Endothelial cell of umbilical vein (primary cell): ENCODE measurements at places on chromosomes 5 and 9. TPM values are rescaled to one million over a fixed set of nuclear protein-coding genes. Genes with fewer than 3 reads are reported as not detected.
A peak's percentile ranks its signal among the peaks of the same experiment; 100 is the strongest.

GRCh38 chr5:99955962-99956361, 579.2 kb upstream of the FAM174A start:
- no peak overlapping the region for H3K4me3 ChIP-seq
- H3K27ac ChIP-seq = no peak overlapping the region
- no peaks in the 10 kb centered on the region for H3K4me1 ChIP-seq
- H3K36me3 ChIP-seq = no peaks in the 10 kb centered on the region
- no peak for DNase-seq
- no peaks in the 10 kb centered on the region for H3K27me3 ChIP-seq

DNA sequence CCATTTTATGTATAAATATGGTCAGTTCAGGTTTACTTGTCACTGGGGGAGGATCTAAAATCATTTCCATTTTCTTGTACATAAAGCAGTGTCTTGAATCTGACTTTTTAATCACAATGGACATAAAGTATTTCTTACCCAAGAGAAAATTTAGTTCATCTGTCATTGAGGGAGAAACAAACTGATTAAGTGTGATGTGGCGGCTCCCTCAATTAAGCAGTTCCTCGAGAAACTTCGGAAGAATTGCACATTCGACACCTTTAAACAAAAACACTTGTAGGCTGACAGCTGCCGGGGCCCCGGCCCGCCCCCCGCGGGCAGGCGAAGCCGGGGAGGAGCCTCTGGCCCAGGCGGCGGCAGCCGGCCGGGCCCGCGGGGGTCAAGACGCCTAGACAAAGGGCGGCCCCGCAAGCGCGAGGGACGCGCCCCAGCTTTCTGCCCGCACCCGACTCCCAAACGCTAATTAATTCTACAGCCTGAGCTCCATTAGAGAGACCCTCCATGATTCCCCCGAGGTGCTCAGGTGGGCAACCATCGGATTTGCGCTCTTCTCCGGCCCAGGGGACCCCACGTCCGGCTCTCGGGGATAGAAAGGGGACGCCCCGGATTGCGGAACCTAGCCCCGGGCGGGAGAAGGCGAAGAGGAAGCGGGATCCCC, 750 bp downstream of the TRIM36 start:
- H3K36me3 ChIP-seq = no peaks in the 10 kb centered on the region
- DNase-seq = peak; percentile 7
- peaks cover 11% of the 10 kb centered on the region for H3K4me1 ChIP-seq

GRCh38 chr5:178368274-178368673, 135.7 kb upstream of the PHYKPL start:
- H3K4me3 ChIP-seq = no peak overlapping the region
- H3K27me3 ChIP-seq = no peaks in the 10 kb centered on the region
- no peak for DNase-seq
- no peaks in the 10 kb centered on the region for H3K4me1 ChIP-seq

- no peak overlapping the region for H3K4me3 ChIP-seq
- peaks cover 34% of the 10 kb centered on the region for H3K4me1 ChIP-seq
- H3K36me3 ChIP-seq = no peaks in the 10 kb centered on the region
- no peak overlapping the region for H3K27ac ChIP-seq
- H3K27me3 ChIP-seq = no peaks in the 10 kb centered on the region
Measured at GRCh38 chr9:31608416-31608815, 776.0 kb upstream of the ACO1 start.

DNA sequence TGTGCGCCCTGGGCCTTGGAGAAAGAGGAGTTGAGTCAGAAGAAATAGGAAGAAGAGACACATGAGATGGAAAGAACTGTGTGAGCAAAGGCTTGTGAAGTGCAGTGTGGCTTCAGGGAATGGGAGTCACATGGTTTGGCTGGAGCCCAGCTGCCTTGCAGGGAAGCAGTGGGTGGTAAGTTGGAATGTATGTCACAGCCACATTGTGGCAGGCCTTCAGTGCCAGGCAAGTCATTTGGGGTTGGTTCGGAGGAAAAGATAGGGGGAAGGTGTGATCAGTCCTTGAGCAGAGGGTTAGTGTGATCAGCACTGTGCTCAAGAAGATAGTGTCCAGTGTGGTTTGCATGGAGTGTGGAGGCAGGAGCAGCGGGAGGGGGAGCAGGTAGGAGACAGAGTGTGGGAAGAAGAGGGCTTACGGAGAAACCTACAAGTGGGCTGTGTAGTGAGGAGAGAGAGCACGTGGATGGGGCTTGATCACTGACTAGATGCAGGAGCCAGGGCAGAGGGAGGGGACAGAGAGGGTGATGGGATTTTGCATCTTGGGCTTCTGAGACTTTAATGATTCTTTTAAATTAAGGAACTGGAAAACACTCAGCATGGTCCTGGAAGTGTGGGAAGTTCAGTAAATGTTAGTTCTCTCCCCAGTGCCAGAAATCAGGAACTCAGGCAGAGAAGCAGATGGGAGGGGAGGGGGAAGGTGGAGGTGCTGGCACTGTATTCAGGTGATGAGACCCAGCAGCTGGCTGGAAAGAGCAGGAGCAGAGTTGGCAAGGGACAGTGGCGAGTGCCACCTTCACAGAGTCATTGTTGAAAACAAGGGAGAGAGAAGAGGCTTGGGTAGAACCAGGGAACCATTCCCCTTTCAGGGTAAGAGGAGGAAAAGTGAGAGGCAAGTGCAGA, 46.6 kb downstream of the ARHGAP26 start:
- no peaks in the 10 kb centered on the region for H3K27me3 ChIP-seq
- peak; percentile 46 for DNase-seq
- H3K36me3 ChIP-seq = no peaks in the 10 kb centered on the region
- H3K4me3 ChIP-seq = no peak overlapping the region
- no peak overlapping the region for H3K27ac ChIP-seq

DNA sequence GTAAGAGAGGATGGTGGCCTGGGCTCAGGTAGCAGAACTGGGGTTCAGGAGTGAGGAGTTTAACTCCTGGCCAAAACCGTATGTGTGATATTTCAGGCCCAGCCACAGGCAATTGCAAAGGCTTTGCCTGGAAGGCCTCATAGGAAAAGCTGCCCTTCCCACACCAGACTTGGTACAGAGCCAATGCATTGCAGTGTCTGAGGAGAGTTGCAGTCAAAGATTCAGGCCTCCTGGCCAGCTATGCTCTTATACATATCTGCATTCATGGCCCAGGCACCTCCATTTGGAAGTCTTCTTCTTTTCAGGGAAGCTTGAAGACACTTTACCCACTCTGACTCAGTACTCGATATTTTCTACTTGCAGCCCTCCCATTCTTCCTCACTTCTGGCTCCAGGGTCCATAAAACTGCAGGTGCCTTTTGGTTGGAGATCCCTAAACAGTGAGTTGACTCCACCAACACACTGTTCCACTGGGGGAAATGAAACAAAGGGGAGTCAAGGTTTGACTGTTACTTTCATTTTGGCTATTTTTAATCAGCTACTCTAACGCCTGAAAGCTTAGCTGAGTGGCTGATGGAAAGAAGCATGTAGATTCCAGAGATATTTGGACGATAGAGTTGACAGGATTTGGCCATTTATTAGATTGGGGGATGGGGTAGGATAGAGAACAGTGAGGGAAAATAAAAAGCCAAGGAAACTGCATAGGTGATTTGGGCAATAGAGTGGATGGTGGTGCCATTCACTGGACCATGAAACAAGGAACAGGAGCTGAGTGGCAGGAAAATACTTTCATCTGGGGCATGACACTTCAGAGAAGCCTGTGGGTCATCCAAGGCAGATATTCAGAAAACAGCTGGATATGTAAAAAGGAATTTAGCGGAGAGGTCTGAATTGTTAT, 30.6 kb upstream of the IL33 start:
- H3K4me3 ChIP-seq = no peak overlapping the region
- DNase-seq = peak; percentile 63
- H3K27me3 ChIP-seq = no peaks in the 10 kb centered on the region
- no peak overlapping the region for H3K27ac ChIP-seq
- peaks cover 15% of the 10 kb centered on the region for H3K4me1 ChIP-seq

DNA sequence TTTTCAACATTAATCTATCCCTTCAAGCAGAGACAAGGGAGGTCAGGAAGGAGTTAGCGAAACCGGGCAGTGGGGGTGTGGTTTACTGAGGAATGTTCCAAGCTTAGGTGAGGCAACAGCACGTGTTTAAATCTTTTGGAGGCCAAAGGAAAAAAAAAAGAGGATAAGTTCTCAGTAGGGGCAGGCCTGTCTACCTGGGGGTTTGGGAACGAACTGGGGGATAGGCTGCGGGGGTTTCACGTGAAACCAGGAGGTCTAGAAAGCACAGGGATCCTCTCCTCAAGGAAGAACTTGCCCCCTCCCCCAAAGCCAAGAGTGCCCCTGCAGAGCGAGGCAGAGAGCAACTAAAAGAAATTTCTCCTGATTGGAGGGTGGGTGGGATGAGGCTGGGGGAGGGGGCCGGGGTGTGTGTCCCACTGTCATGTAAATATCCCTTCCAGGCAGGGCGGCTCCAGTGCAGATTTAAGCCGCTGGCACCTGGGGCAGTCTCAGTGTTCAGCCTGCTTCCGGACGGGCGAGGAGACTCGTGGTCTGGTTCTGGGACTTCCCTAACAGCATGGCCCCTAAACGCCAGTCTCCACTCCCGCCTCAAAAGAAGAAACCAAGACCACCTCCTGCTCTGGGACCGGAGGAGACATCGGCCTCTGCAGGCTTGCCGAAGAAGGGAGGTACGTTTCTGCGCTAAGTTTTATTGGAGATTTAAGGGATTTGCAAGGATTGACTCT, 5.5 kb upstream of the SET start:
- no peaks in the 10 kb centered on the region for H3K27me3 ChIP-seq
- H3K4me3 ChIP-seq = peak overlapping the region; percentile 90
- H3K27ac ChIP-seq = peak overlapping the region; percentile 65
- peak; percentile 16 for DNase-seq

GRCh38 chr5:167765352-167765751, 526.1 kb upstream of the WWC1 start:
- no peaks in the 10 kb centered on the region for H3K27me3 ChIP-seq
- no peak overlapping the region for H3K4me3 ChIP-seq
- H3K36me3 ChIP-seq = no peaks in the 10 kb centered on the region
- no peak for DNase-seq
- no peaks in the 10 kb centered on the region for H3K4me1 ChIP-seq

GRCh38 chr9:108049026-108049607, 559.5 kb upstream of the KLF4 start:
- H3K36me3 ChIP-seq = no peaks in the 10 kb centered on the region
- peak overlapping the region; percentile 38 for H3K27ac ChIP-seq
- H3K27me3 ChIP-seq = no peaks in the 10 kb centered on the region
- DNase-seq = peak; percentile 73
- no peak overlapping the region for H3K4me3 ChIP-seq

GRCh38 chr5:107213025-107213424, 457.7 kb downstream of the EFNA5 start:
- no peak overlapping the region for H3K4me3 ChIP-seq
- no peak overlapping the region for H3K27ac ChIP-seq
- DNase-seq = no peak
- no peaks in the 10 kb centered on the region for H3K36me3 ChIP-seq
- no peaks in the 10 kb centered on the region for H3K27me3 ChIP-seq

DNA sequence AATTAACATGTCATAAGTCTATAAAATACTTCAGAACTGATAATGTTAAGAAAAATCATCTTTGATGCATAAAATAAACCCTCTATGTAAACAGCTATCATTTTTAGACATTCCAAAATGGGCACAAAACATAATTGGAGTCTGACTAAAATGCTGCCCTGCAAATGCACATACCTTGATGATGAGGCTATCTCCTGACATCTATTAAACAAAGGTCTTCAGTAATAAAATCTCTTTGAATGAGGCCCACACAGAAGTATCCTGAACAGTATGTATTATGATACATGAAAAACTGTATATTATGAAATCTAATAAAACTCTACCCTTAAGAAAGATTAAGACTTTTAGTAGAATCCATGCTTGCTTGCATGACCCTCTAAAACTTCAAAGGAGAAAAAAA, 66.1 kb downstream of the FBXL17 start:
- no peak overlapping the region for H3K4me3 ChIP-seq
- no peak for DNase-seq
- H3K36me3 ChIP-seq = no peaks in the 10 kb centered on the region
- H3K27ac ChIP-seq = no peak overlapping the region

DNA sequence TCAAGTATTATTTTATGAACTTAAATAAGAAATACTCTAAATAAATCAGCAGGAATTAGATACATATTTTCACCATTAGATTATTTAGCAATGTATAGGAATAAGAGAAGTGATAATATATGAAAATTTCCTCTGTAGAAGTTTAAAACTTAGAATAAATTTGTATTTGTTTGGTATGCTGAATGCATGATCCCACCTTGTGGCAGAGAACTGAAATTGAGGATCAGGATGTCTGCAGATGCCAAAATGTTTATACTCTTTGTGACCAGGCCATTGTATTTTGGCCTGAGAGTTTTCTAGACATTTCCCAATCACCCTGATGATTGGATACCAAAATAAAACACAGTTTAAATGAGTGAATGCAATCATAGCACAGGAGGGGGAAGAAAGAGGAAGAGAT, 6.3 kb downstream of the TYRP1 start:
- no peaks in the 10 kb centered on the region for H3K36me3 ChIP-seq
- peak; percentile 36 for DNase-seq
- H3K27ac ChIP-seq = no peak overlapping the region
- no peaks in the 10 kb centered on the region for H3K4me1 ChIP-seq

DNA sequence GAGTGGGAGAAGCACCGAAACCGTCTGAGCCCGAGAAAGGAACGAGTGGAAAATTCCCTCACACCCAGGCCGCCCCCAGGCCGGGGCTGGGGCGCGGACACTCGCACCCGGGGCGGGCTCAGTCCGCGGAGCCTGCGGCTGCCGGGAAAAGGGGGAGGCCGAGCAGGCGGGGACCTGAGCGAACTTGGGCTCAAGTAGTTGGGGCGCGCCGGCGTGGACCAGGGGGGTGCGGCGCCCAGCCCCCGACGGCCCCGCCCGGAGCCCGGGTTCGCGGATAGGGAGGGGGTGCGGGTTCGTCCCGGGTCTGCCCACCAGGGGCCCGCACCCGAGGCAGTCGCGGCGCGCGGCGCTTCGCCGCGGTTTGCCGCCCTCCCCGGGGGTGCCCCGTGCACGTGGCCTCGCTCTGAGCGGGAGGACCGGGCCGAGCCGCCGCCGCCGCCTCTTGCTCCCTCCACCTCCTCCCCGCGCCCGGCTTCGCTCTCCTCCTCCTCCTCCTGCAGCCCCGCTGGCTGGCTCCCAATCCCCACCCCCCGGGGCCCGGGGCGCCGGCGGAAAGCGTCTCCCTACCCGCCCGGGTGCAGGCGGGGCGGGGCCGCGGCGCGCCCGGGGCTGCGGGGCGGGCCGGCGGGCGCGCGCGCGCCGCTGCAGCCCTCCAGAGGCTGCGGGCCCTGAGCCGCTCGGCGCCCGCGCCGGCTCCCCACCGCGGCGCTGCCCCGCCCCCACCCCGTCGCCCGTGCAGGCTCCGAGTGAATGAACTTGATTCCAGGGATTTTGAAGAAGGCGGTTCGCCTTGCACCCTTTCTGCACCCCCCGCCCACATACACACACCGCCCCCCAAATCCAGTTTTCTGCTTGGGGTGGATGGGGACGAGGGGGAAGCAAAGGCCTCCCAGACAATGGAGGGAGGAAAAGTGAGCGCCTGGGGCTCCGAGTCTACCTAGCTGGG, 1.3 kb upstream of the NFIB start:
- no peaks in the 10 kb centered on the region for H3K27me3 ChIP-seq
- H3K36me3 ChIP-seq = no peaks in the 10 kb centered on the region
- peak overlapping the region; percentile 96 for H3K27ac ChIP-seq
- peaks cover 55% of the 10 kb centered on the region for H3K4me1 ChIP-seq
- peak; percentile 67 for DNase-seq

Gene NRARP
- total RNA-seq = 50.0 and 61.0 TPM in 2 replicates

Gene OBP2B
- not detected in 2 replicates for total RNA-seq

Gene WDR55
- total RNA-seq = 24.0 and 25.3 TPM in 2 replicates

Gene FYB1
- total RNA-seq = 0.44 TPM in 1 of 2 replicates, not detected in the other

Gene PCDHGA4
- 3.0 TPM in 2 replicates for total RNA-seq

Gene TMEM171
- total RNA-seq = 5.0 and 5.6 TPM in 2 replicates

Gene PRR7
- 5.7 and 6.5 TPM in 2 replicates for total RNA-seq

Gene LHX6
- 9.4 and 18.4 TPM in 2 replicates for total RNA-seq

Gene POLR1E
- total RNA-seq = 17.2 and 21.2 TPM in 2 replicates

Gene MEGF10
- total RNA-seq = 0.21 and 1.00 TPM in 2 replicates

Gene CCNO
- total RNA-seq = 0.58 and 0.88 TPM in 2 replicates
